ENCODE measurements at places on chromosomes 2 and 18.

GRCh38 chr18:26768385-26768784, 97.1 kb downstream of the AQP4 start:
- no peak for DNase-seq

- no peak for DNase-seq
Measured at GRCh38 chr2:37851428-37851827, 73.7 kb upstream of the RMDN2 start.

GRCh38 chr2:252001-252602, 11.7 kb downstream of the SH3YL1 start:
- no peak for DNase-seq

GRCh38 chr2:26471289-26471688, 6.6 kb downstream of the OTOF start:
- no peak for DNase-seq

- no peak for DNase-seq
Measured at GRCh38 chr2:96256611-96257113, 9.1 kb downstream of the TMEM127 start.

DNA sequence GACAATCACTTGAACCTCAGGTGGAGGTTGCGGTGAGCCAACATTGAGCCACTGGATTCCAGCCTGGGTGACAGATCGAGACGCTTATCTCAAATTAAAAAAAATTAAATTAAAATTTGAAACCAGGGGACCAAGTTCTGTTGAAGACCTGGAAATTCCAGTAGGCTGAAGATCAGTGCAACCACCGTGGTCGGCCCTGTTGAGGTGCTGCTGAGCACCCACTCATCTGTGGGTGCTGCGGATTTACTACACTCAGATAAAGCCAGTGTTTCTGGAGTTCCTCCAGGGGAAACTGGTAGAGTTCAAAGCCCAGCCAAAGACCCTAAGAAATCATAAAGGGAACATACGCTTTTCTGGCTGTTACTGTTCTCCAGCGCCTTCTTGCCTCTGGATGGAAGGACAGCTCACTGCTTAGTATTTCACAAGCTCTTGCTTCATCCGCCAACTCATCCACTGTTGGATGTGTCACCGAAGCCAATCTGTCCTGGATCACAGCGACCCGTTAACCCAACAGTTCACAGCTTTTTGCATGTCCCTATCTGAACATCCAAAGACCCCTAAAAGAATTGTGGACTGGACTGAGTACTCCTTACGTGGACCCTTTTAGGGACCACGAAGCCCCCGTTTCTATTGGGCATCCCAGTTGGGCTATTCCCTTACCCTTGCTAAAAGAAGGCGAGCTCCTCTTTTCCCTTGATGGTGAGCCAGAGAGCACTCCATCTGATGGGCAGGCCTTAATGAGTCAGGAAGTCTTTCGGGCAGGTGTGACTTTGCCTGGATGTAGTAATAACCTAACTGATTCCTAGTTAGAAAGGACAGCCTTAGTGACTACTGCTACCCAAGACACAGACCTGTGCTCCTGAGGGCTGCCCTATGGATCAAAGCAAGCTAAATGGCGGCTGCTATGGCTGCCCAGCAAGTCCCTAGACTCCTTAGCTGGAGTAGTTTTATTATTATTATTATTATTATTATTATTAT, 6.0 kb upstream of the ALPP start:
- no peak for DNase-seq

DNA sequence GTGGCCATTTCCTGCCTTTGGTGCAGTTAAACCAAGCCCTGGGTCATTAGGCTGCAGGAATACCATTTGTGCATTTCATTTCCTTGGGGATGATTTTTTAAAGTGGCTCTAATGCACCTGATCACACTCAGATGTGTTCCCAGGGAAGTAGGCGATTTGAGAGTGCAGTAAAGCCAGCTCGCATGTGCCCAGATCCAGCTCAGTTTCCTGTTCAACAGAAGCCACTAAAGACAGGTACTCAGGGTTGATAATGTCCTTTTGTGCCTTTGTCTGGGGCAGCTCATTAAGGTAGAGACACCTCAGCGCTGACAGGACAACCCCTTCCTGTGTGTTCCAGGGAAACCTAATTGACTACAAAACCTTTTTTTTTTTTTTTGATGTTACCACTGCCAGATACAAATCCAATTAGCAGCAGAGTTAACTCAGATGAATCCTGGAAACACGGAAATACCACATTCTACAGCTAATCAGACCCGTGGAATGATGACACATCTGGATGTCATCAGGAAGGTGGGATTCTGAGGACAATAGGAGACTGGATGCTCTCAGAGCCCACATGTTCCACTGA, 15.2 kb upstream of the CHRNA1 start:
- no peak for DNase-seq

DNA sequence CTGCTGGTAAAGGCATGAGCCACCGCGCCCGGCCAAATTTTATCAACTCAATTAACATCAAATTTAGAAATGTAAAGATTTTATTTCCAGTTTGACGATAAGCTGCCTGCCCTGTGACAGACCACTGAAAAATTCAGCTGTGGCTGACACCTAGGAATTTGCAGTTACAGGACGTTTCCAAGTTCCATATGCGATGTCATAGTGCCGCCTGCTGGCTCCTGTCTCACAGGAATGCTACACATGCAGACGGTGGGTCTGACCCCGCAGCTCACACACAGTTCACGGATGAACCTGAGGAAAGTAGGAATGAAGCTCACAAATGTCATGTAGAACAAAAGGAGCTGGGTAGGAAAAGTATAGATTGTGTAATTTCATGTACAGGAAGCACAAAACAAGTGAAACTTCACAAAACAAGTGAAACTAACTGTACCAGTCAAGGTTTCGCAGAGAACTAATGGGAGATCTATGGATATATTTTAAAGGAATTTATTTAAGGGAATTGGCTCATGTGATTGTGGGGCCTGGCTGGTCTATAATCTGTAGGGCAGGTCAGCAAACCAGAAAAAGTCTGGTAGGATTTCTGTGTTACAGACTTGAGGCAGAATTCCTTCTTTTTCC, 13.2 kb upstream of the SEH1L start:
- peak; percentile 34 for DNase-seq

DNA sequence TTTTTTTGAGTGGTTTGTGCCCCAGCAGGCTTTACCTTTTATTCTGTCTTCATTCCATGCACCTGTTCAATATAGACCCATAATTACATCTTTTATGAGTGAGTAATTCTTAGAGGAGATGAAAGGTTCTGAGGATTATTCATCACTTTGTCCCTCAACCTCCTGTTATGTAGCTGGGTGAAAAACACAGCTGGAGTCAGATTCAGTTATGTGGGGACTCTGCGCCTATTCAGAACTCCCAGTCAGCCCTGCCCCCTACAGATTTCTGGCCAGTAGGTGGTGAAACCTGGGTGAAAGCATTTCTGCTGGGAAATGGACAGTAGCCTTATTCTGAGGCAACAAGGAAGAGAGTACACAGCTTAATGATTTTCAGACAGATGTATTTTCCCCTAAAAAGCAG, 107.8 kb downstream of the MGAT5 start:
- DNase-seq = no peak

DNA sequence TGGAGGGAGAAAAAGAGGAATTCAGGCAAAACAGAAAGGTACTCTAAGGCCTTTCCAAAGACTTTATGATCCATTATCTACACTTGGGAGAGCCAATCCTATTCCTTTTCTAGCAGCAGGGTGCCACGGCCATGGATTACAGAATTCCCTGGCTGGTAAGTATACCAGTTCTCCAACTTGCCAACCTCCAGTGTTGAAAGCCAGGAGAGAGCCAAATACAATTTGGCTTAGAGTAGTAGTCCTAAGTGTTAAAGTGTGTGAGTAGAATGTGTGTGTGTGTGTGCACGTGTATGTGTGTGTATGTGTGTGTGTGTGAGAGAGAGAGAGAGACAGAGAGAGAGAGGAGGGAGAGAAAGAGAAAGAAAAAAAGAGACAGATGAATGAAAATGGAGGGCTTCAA, 43.3 kb downstream of the WDPCP start:
- no peak for DNase-seq

DNA sequence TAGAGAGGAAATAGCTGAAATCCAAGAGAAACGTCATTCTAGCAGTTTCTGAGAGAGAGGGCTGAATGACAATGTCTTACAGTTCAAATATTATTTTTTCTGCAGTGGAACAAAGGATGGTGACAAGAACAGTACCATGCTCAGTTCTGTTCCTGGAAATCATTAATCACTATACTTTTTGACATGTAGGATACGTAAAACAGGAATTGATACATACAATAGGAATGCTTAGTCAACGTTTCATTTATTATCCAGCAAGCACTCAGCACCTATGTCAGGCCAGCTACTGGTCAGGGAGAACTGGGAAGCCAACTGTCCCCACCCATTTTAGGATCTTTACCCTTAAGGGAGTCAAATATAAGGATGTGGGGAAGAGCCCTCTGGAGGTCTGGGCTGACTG, 114.7 kb downstream of the DHRS9 start:
- no peak for DNase-seq

GRCh38 chr2:219713110-219713509, 85.7 kb downstream of the SLC4A3 start:
- no peak for DNase-seq

DNA sequence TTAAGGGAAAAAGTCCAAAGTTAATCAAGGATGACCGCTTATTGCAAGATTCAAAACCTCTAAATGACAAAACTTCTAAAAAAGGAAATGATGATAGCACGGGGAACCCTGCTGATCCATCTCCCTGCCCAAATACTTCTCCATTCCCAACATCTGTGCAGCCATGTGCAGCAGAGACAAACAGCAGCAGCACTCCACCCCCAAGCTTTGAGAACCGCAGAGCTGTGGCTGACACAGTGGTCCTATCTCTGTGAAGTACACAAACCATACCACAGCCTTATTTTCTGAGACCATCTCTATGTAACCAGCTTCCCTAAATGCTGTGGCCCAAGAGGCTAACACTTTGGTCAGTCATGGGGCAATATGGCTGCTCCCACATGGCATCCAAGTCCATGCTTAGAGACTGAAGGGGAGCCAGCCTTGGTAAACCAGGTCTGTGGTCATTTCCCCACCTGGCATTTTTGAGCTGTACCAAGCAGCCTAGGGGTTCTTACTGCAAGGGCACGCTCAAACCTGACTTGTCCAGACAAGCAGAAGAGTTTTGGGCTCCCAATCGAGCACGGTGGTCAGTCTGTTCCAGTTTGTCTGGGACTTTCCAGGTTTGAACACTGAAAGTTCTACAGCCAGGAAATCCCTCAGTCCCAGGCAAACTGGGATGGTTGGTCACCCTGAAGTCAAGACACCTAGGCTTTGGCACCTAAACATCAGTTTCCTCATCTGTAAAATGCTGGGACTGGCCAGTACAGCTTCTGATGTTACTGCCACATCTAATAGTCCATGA, 17.1 kb upstream of the NFE2L2 start:
- DNase-seq = no peak

- no peak for DNase-seq
Measured at GRCh38 chr2:11417946-11418585, 47.9 kb downstream of the E2F6 start.

DNA sequence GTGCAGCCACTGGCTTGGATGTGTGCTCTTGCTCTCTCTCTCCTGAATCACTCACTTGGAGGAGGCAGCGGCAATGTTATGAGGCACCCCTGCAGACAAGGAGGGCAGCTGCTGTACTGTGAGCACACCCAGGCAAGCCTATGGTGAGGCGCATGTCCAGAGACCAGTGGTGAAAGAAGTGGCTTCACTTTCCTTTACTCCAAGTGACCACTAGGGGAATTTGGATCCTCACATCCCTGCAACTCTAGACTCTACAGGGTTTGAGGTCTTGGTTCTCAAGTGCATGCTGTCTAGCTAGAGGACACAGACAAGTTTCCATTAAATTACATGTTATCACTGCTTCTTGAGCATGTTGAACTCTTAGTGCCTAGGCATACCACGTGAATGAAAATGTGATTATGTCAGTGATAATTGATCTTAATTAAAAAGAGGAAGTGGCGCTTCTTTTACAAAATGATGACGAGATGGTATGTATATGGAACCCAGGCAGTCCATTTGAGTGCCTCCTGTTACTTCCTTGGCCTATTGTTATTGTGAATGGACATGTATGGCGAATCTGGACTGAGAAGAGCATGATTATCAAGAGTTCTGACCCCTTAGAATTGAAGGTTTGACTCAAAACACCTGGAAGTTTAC, 181.0 kb upstream of the CDH2 start:
- no peak for DNase-seq

- DNase-seq = no peak
Measured at GRCh38 chr2:66733364-66733999, 298.6 kb downstream of the MEIS1 start.

DNA sequence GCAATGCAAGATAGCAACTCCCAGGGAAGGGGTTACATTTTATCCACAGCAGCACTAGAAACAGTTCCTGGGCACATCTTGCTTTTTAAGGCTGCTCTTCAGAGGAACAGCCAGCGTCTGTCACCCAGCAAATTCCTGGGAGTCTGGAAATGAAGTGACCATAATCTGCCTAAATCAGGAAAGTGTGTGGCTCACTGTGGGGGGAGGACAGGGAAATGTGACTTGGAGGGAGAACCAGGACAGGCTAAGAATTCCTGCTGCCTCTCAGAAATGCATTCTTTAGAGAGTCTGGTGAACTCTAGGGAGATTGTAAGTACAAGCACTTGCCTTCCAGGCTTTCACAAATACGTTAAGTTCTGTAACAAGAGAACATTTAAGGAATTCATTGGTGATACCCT, 364.3 kb upstream of the SPHKAP start:
- no peak for DNase-seq

GRCh38 chr2:24791452-24791851, 1.7 kb downstream of the PTRHD1 start:
- no peak for DNase-seq

GRCh38 chr2:217573571-217573970, 429.2 kb downstream of the TNS1 start:
- DNase-seq = no peak

DNA sequence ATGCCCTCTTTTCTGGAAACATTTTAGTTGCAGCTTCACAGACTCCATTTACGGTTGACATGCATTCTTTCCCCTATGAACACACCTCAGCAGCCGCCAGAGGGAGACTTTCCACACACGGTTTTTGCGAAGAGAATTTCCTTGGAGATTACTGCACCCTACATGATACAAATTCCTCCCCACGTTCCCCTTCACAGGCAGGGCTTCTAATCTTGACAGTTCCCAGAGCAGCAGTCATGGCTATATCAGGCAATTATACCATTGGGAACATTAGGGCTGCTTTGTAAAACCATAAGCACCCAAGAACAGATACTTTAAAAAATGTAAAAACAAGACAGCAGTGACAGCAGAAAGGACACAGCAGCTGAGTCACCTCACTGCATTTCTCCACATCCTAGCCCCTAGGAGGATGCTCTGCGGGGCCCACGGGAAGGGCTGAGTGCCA, 253.8 kb downstream of the TGIF1 start:
- DNase-seq = no peak

GRCh38 chr2:145599756-145600155, 1079.8 kb upstream of the ZEB2 start:
- no peak for DNase-seq

DNA sequence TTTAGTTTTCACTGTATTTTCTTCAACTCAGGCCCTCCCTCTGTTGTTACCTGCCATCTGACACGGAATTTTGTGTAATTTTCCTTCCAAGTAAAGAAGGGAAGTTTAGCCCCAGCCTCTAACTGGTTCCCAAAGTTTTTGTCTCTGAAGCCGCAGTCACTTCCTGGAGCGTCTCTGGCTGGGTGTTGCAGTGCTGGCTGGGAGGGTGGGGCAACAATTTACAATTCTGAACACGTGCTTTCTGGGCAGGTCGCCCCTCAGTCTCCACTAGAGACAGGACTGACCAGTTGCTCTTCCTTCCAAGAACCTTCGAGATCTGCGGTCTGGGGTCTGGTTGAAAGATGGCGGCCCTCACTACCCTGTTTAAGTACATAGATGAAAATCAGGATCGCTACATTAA, 3.5 kb downstream of the CNDP2 start:
- DNase-seq = no peak

Data from stimulated activated CD8-positive, alpha-beta memory T cell treated with anti-CD3 and anti-CD28 coated beads, Interleukin-15, amount 100 ng/mL, for 24 hours (primary cell).